Testis (tissue), 5 donors: ENCODE measurements at places on chromosomes 11 and 22.

GRCh38 chr11:132028380-132029240 is 658.2 kb downstream of the NTM start:
- no peak for DNase-seq

- no peak for DNase-seq
Measured at GRCh38 chr11:26332572-26332915, 614 bp downstream of the ANO3 start.

GRCh38 chr11:64720640-64721358 is 2.2 kb downstream of the NRXN2 start:
- no peak for DNase-seq

- DNase-seq, result no peak
Measured at GRCh38 chr22:20531154-20531403, 23.7 kb downstream of the MED15 start.

DNA sequence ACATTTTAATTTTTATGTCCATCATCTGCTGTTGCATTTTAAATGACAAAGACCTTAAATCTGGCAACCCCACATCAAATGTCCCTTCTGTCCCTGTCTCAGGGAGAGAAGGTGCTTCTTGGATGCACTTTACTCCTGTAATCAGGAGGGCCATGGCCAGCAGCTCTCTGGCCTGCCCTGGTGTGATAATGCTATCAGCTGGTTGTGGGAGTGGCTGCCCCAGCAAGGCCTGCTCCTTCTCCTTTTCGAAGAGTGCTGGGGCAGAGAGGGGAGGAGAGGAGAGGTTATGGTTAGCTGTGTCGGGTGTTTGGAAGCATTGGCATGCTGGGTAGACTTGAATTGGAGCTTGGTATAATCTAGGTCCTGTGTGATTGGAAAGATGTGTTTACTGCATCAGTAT is 12.8 kb downstream of the TNRC6B start:
- DNase-seq, result peak; percentile 75

- DNase-seq, result no peak
Measured at GRCh38 chr11:35412285-35412684, 7.1 kb downstream of the SLC1A2 start.

DNA sequence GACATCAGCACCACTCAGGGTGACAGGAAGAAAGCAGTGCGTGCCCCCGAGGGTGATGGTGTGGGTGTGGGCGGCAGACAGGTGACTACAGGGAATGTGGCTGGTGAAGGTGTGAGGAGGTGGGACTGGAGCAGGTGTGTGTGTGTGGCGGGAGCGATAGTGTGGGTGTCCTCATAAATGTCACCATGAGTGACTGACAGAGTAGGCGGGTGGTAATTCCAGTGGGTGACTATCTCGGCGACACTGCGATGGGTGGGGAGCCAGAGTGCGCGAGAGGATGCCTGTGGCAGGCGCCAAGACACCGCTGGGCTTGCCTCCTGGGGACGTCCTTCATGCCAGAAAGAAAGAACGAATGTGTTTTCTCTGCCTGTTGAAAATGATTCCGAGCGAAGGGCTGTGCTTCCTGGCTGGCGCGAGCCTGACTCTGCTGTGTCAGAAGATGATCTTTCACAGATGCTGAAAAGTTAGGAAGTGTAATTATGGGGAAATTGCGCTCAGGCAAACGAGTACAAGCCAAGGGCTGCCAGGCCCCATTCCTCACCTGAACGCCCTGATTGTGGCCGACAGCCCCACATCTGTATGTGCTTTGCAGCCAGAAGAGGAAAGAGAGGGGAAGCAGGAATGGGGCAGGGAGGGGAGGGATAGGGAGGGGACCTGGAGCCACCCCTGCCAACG is 98.8 kb upstream of the CD82 start:
- DNase-seq, result no peak

GRCh38 chr11:75203641-75204011 is 36.9 kb upstream of the TPBGL start:
- no peak for DNase-seq

DNA sequence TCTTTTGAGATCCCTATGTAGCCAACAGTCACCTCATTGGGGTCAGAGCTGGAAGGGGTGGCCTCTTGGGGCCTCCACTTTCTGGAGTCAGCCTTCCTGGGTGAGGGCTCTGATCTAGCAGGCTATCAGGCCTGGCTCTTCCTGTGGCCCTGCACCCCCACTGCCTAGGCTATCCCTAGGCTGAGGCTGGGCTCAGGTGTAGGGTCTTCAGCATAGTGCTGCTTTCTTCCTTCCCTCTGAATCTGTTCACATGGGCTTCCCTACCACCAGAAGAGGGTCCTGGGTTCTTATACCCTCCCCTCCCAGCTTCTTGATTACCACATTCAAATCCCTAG is 456 bp upstream of the SPI1 start:
- DNase-seq, result no peak

DNA sequence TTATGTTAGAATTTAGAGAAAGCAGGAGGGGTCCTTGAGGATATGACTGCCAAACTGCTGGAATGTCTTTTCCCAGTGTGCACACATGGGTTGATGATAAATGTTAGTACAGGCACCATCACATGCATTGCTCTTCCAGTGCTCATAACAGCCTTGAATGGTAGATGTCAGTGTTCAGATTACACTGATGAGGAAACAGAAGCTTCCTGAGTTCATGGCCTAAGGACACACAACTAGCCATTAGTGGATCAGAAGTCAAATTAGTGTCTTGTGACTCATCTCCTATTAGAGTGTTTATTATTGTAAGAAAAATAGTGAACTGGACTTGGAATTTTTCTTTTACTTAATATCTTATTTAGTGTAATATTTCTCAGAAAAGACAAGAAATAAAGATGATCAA is 241.5 kb downstream of the DDX10 start:
- no peak for DNase-seq

DNA sequence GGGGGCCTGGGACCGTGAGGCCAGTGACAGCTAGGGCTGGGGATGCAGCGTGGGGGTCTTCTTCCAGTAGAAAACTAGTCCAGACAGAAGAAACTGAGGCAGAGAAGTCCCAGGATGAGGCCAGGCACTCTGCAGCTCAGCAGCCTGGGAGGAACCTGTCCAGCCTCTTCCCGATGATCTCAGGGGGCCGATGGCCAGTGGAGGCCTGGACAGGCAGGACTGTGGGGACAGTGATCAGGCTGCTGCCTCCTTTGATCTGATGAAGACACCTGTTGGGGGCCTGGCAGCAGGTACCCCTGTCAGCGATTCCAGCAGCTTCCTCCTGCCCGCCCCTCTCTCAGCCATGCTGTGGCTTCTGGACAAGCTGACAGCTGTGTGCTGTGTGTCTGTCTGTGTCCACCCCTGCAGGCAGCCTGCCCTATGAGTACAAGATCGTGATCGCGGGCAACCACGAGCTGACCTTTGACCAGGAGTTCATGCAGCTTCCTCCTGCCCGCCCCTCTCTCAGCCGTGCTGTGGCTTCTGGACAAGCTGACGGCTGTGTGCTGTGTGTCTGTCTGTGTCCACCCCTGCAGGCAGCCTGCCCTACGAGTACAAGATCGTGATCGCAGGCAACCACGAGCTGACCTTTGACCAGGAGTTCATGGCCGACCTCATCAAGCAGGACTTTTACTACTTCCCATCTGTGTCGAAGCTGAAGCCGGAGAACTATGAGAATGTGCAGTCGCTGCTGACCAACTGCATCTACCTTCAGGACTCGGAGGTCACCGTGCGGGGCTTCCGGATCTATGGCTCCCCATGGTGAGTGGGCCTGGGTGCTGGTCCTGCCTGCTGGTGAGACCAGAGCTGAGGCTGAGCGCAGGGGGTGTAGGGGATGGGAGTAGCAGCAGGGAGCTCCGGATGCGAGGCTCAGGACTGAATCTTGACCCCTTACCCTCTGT is 62.6 kb downstream of the MPPED1 start:
- DNase-seq, result no peak

DNA sequence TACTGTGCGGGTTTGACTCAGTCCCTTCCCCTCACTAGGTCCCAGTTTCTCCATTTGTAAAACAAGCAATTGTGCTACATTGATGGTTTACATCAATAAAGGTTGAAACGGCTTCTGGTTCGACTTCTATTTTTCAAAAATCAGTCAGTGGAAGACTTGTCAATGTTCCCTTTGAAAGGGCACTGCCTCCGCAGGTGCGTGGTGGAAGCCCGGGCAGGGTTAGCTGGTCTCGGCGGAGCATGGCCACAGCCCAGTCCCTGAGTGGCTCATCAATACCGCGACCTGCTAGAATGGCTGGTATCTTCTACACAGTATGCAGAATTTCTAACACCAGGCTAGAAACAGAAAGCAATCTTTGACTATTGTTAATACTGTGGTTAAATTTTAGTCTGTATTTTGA is 16.1 kb downstream of the MS4A10 start:
- DNase-seq, result no peak

- no peak for DNase-seq
Measured at GRCh38 chr11:69918231-69918937, 99.2 kb upstream of the FGF3 start.
